ENCODE measurements at places on chromosomes 3 and 15.

DNA sequence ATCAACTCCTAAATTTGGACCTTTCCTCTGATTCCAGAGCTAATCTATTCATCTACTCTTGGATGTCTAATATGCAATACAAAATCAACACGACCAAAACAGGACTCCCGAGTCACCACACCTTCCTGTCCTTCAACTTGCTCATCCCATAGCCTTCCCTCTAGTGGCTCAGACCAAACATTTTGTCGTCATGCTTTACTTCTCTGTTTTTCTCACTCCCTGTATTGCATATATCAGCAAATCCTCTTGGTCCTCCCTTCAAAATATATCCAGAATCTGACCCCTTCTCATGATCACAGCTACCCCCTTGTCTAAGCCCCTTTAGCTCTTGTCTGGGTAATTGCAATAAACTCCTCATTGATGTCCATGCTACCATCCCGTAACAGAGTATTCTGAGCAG, 30.5 kb upstream of the DCP1A start:
- no peak for DNase-seq

GRCh38 chr3:24493746-24494617, 668 bp downstream of the THRB start:
- peak; percentile 6 for DNase-seq

GRCh38 chr15:70722266-70723121, 40.9 kb downstream of the UACA start:
- peak; percentile 71 for DNase-seq

- no peak for DNase-seq
Measured at GRCh38 chr15:68525815-68526214, 53.0 kb upstream of the CORO2B start.

- no peak for DNase-seq
Measured at GRCh38 chr3:69737392-69737791, 1.9 kb upstream of the MITF start.

DNA sequence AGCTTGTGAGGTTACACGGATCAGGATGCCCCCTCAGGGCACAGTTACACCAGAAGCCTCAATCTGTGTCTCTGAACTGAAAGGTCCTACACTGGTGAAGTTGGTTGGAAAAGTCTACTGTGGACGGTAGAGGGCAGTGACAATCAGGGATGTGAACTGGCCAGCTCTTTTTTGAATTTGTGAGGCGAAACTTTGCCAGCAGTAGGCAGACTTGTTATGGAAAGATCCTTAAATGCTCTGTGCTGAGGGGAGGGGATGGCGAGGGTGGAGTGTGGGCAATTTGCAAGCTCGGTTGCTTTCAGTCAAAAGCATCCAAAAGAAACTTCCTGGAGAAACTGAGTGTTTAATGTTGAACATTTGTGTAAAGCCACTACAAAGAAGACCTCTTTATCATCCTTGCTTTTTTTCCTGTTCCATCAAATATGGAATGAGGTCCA, 127.4 kb upstream of the ABHD17C start:
- peak; percentile 92 for DNase-seq

- no peak for DNase-seq
Measured at GRCh38 chr15:74339371-74339770, 28.1 kb downstream of the CYP11A1 start.

DNA sequence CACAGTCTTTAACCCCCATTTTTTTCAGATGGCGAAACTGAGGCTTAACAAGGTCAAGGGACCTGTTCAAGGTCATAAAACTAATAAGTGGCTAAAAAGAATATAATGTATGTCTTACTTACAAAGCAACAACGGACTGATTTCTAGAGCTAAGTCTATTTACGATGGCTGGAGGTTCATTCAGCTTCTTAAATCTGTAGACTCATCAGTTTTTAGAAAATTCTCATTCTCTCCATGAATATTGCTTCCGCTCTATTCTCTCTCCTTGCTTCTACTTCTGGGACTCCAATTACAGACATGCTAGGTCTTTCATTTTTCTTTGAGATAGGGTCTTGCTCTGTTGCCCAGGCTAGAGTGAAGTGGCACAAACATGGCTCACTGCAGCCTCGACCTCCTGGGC, 68.9 kb downstream of the WHAMM start:
- no peak for DNase-seq

GRCh38 chr3:39548282-39548681, 80.8 kb downstream of the MOBP start:
- DNase-seq, result no peak

DNA sequence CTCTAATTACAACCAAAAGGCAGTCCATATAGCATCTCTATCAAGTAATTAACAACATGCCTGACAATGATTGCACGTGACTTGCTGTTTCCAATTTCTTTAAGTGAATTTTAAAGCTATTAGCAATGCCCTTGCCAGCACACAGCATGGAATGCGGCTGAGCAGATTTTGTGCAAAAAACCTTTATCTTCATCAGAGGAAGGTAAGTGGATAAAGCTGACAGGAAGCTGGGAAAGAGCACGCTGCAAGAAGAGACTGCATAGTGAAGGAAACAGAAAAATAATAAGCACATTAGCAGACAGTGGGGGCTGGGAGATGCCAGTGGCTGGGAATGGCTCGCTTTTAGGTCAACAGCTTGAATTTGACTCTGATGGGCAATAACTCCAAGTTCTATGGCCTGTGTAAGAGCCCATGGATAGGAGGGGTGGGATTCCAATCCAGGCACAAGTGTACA, 138.8 kb downstream of the PDZRN3 start:
- DNase-seq, result peak; percentile 46

- DNase-seq, result peak; percentile 65
Measured at GRCh38 chr3:16480861-16481545, 32.5 kb downstream of the RFTN1 start.

- no peak for DNase-seq
Measured at GRCh38 chr3:57126244-57126643, 38.9 kb downstream of the IL17RD start.

GRCh38 chr3:188941103-188941502, 230.7 kb upstream of the TPRG1 start:
- no peak for DNase-seq

- DNase-seq, result no peak
Measured at GRCh38 chr15:46732060-46732459, 985.2 kb upstream of the SEMA6D start.

- DNase-seq, result no peak
Measured at GRCh38 chr3:136942803-136943202, 15.0 kb upstream of the IL20RB start.

- DNase-seq, result no peak
Measured at GRCh38 chr15:90075420-90076289, 26.6 kb downstream of the IDH2 start.

DNA sequence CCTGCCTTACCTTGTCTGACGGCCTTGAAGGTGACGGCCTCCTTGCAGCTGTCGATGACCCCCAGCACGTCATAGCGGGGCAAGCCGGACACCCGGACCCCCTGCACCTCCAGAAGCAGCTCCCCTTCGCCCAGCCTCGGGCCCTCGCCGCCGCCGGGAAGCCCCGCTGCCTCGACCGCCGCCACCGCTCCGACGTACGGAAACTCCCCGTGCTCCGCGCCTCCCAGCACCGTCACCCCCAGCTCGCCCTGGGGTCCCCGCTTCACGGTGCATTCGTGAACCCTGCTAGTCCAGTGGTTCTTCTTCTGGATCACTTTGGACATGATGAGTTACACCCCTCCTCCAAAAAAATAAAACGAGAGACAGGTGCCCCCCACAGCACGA, 740 bp downstream of the MAGI1 start:
- peak; percentile 16 for DNase-seq

- no peak for DNase-seq
Measured at GRCh38 chr3:2880218-2880756, 229.9 kb downstream of the IL5RA start.

GRCh38 chr15:60760646-60761504, 281.9 kb upstream of the ICE2 start:
- peak; percentile 68 for DNase-seq

DNA sequence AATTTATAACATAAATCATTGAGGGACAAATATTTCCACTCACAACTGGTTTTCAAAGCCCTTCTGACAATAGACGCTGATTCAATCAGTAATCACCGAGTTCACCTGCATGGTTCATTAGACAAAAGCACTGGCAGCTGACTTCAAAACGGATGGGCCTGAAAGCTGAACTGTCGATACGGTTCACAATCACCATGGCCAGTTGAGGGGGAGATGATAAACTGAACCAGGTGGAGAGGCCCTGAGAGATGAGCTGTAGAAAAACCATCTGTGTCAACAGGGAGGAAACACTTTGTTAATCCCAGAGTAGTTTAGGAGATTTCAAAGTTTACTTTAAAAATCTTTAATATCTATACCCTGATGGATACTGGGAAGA, 75.0 kb downstream of the PEX5L start:
- no peak for DNase-seq

DNA sequence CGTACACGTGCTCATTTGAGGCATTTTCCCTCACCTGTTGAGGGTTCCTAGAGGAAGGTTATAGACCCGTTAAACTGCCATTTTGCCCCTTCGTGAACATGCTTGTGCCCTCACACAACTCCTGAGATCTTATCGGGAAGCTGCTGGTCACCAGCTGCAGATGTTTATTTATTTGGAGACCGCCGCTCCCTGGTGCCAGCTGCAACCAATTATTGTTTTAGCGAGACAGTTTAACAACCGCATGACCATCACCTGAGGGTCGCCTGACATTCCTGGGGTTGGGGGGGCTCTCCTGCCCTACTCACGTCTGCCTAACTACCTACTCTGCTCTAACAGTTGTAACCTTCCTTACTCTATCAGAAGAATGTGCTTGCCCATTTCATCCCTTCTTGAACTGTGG, 292.5 kb downstream of the MCTP2 start:
- DNase-seq, result no peak

DNA sequence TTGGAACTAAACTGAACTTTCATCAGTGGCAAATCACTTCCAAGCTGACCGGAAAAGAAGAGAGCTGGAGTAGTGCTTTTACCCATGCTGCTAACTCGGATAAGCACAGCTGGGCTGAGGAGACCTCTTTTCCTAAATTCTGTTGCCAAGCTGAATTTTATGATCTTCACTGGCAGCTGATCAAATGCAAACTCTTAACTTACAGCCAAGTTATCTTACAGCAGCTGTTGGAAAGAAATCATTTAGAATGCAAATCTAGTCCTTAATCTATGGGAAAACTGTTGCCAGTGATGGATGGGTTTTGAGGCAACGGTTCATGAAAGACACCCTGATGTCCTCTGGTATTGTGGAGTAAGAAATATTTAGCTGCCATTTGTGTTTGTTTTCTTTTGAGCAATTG, 216.5 kb downstream of the ZNF385D start:
- no peak for DNase-seq

GRCh38 chr15:89494941-89495637, 1.3 kb downstream of the RHCG start:
- DNase-seq, result peak; percentile 43

GRCh38 chr3:23867838-23868237, 49.0 kb downstream of the NKIRAS1 start:
- DNase-seq, result peak; percentile 29

- DNase-seq, result no peak
Measured at GRCh38 chr3:178002113-178002512, 534.1 kb upstream of the KCNMB2 start.

DNA sequence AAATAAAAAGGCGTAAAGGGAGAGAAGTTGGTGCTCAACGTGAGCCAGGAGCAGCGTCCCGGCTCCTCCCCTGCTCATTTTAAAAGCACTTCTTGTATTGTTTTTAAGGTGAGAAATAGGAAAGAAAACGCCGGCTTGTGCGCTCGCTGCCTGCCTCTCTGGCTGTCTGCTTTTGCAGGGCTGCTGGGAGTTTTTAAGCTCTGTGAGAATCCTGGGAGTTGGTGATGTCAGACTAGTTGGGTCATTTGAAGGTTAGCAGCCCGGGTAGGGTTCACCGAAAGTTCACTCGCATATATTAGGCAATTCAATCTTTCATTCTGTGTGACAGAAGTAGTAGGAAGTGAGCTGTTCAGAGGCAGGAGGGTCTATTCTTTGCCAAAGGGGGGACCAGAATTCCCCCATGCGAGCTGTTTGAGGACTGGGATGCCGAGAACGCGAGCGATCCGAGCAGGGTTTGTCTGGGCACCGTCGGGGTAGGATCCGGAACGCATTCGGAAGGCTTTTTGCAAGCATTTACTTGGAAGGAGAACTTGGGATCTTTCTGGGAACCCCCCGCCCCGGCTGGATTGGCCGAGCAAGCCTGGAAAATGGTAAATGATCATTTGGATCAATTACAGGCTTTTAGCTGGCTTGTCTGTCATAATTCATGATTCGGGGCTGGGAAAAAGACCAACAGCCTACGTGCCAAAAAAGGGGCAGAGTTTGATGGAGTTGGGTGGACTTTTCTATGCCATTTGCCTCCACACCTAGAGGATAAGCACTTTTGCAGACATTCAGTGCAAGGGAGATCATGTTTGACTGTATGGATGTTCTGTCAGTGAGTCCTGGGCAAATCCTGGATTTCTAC, at the start of gene RARB:
Gene RARB (plus strand): TSS at position 322 of the 847 bp plus-strand sequence. CDS start 469 bp downstream, at position 791.
- DNase-seq, result peak; percentile 97

DNA sequence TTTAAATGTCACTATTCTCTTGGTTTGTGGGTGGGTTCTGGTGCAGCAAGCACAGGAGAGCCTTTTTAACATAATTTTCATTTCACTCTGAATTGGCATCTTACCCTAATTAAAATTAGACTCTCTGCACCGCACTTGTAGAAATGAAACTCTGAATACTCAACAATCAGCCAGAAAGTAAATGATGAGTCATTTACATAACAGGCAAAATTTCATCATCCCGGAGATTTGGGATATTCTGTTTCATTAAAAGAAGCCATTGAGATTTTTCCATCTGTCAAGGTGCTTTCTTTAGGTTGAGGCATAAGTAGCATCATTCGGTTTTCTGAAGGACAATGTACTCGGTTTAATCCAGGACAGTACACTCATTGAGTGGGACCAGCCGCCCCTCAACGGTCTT, 111.0 kb downstream of the RFTN1 start:
- DNase-seq, result peak; percentile 61

DNA sequence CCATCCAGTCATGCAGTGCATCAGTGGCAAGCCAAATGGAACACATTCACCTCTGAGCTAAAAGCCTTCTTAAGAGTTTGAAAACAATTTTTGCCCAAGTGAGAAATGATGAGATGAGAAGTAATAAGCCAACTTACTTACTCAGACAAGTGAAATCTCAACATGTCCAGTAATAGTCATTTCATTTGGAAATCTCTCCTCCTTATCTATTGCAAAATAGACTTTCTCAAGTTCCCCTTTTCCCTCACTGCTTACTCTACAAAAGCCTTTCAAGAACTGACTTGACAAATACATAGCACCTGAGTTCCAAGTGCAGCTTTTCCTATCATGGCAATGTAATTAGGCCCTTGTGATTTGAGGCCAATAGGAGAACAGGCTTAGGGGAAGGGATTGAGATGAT, 282.3 kb downstream of the SLC9A9 start:
- no peak for DNase-seq

GRCh38 chr3:38131621-38132369, 5.1 kb downstream of the ACAA1 start:
- peak; percentile 43 for DNase-seq

DNA sequence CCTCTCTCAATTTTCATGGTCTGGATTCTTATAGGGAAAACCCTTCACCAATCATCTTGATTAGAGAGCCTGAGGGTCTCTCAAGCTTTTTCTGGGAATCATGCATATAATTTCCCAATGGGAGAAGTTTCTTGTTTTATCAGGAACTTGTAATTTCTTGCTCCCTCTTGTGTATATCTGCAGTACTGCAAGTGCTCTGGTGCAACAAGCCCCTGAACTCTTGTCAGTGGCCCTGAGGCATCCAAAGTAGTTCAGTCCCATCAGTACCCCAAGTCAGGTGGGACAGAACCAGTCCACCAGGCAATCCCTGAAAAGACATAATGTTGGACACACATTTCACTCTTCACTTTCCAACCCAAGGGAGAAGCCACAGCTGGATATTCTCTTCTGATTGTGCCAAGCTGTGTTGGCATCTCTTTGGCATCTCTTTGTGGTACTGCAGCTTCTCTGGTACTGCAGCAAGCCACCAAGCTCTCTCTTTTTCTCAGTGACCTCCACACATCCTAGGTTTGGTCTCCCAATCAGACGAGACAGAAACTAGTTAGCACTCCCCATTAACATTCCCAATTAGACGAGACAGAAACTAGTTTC, 214.5 kb downstream of the ZIC4 start:
- peak; percentile 74 for DNase-seq

Measured in EH (cell line).